T-helper 17 cell (primary cell): ENCODE measurements at places on chromosomes 16 and 17.

DNA sequence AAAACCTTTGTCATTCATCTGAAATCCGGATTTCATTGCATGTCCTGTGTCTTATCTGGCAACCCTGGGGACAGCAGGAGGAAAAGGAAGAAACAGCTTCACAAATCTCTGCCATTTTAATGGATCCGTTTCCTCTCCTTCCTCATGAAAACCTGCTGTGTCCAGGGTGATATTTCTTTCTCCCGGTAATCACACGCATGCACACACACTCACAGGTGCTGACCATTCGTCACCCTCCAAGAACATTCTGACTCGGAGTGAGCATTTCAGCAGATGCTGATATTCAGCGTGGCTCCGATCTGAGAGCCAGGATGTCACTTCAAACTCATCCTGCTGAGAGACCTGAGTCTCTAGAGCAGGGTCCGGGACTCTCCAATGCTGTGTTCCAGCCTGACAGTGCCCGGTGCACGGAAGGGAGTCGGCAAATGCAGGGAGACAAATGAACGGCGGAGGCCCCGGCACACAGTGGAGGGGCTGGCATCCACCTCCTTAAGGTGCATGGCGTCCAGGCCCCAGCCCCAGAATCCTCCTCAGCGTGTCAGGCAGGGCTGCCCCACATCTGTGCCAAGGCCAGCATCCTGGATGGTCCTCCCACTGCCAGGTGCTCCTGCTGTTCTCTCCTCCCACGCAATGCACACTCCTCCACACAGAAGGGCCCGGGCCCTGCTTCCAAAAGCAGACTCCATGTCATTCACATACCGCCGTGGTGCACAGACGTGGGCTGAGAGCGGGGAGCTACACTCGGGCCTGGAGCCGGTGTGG lies 70.7 kb downstream of the RBFOX3 start:
- no peak for DNase-seq

GRCh38 chr17:68222606-68223005 lies 25.2 kb upstream of the AMZ2 start:
- DNase-seq: no peak

GRCh38 chr16:27222249-27223225 lies 19.2 kb downstream of the KDM8 start:
- DNase-seq: no peak

GRCh38 chr17:81285179-81285878 lies 9.8 kb downstream of the SLC38A10 start:
- DNase-seq: peak; percentile 35

DNA sequence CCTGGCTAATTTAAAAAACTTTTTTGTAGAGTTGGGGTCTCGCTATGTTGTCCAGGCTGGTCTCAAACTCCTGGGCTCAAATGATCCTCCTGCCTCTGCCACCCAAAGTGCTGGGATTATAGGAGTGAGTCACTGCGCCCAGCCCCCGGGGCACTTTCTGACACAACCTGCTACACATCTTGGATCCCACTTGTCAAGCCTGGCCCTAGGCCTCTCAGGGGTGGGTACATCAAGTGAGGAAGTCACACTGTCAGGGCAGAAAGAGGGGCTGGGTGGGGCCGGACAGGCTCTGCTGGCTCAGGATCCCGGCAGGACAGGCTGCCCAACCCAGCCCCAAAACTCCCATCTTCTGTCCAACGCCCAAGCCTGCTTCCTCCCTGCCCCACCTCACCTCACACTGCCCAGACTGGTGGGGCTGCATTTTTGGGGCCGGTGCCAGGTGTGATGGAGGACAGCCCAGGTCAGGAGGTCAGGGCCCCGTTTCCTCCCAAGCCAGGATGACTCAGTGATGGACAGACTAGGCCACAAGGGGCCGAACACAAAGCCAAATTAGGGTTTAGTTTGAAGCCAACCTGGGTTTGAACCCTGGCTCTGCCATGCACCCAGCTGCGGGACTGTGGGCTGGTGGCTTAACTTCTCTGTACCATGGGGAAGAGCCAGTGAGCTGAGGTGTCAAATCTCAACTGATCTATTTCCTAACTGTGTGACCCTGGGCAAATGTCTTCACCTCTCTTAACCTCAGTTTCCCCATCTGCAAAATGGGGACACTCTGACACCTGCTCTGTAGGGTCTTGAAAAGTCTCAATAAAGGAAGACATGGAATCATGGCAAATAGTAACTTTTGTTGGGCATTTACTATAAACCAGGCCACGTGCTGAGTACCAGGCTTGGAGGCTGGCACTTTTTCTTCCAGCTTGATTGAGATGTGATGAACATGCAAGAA lies 8.9 kb upstream of the PPL start:
- DNase-seq: no peak

DNA sequence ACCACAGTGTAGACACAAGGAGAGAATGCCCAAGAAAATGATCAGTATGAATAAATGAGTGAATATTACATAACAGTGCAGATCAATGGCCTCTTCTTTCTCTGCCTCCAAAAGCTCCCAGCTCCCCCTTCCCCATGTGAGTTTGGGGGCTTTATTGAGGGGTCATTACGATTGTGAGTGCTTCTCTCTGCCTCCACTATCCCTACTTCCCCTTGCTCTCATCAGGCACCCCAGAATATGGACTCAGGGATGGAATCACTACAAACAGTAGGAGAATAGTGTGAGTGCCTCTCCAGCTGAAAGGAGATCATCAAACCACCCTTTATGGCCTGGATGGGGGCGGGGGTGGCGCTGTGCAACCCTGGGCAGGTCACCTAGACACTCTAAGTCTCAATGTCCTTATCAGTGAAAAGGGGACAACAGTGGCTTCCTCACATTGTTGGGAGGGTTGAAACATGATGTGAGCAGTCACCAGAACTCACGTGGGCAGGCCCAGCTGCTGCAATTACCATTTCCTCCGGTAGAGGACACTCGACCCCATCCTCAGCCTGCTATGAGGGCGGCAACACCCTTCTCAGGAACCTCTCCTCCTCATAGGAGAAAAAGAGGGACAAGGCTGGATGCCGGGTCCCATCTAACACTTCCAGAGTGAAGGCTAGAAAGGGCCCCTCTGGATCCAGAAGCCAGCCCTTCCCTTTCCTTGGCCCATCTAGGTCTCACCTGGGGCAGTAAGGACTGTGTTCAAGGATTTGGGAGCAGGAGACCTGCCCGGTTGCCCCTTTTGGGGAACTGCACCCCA lies 2.1 kb upstream of the EPOP start:
- DNase-seq: peak; percentile 61

DNA sequence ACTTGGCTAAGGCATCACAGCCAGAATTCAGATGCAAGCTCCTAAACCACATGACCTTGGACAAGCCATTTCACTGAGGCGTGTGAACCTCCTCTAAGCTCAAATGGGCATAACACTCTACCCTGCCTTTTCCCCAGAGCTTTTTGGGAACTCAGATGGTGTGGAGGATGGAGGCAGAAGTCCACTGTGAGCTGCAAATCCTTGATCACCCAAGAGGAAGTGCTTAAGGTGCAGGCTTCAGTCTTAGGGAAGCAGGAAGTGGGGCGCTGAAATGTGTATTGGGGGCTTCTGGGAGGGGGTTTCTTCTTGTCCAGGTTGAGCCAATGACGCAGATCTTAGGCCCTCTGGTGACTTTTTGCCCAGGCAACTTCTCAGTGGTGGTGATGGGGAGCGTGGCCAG lies 12.9 kb downstream of the CIITA start:
- no peak for DNase-seq

GRCh38 chr17:77872714-77873499 lies 85.6 kb upstream of the TNRC6C start:
- DNase-seq: no peak

DNA sequence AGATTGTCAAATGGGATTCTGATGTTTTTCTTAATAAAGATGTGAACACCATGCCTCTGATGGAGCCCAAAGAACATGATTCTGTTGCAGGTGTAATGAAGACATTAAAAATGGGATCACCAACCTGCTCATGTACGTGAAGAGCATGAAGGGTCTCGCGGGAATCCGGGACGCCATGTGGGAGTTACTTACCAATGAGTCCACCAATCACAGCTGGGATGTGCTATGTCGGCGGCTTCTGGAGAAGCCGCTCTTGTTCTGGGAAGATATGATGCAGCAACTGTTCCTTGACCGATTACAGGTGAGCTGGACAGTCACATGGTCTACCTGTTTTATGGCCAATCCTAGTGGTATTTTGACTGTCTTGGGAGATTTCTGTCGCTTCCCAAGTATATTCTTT lies 7.6 kb downstream of the COG1 start:
- no peak for DNase-seq

- no peak for DNase-seq
Observed at GRCh38 chr17:5437721-5438317, 1.1 kb downstream of the C1QBP start.

GRCh38 chr17:16954521-16954920 lies 17.4 kb downstream of the TNFRSF13B start:
- DNase-seq: no peak

GRCh38 chr17:50893183-50893993 lies 27.2 kb upstream of the TOB1 start:
- no peak for DNase-seq

DNA sequence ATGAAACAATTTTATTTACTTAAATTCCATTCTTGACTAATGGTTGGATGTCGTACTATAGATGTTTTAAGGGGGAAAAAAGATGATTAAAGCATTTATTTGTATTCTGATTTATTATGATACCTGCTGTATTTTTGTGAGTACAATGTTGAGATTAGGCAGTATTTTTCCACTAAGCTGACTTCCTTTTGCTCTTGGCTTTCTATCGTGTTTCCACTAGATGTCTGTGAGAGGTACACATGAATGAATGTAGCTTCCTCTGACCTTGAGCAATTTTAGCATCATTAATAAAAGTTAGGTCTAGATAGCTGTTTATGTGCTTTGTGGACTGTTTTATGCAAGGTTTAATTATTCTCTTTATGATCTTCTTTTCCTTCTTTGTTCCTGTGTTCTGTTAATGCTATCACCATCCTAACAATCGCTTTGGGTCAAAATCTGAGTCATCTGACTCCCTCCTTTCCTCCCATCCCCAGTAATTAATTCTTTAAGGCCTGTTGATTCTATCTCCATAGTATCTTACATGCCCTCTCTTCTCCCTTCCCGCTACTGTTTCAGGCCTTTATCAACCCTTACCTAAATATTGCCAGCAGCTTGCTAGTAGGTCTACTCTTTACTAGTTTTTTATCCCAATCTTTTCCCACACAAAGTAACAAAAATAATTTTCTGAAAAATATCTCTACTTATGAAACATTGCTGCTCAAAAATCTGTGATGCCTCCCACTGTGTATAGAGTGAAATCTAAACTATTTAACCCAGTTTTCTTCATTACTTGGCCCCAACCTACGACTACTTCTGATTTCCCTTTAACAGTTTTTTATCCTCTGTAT lies 76.0 kb downstream of the VMP1 start:
- DNase-seq: no peak

DNA sequence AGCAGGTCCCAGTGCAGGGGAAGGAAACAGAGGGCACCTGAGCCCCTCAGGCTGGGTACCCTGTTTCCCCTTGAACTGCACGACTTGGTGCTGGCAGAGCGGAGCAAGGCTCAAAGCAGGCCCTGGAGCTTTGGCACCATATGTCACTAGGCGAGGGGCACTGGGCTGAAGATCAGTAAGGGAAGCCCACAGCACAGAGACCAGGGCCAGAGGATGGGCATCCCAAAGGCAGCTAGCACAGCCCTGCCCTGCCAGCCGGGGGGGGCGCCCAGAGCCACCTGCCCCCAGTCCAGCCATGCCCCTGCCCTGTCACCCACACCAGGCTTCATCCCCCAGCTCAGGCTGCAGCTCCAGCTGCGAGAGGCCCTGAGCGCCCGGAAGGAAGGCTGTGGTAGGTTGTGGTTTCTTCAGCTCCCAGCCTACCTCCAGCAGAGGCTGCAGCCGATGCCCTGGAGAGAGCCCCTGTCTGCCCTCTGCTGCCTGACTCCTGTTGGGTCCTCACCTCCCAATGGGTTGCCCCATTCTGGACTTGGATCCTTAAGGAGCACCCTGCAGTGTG lies 10.9 kb downstream of the NHERF1 start:
- DNase-seq: peak; percentile 48

DNA sequence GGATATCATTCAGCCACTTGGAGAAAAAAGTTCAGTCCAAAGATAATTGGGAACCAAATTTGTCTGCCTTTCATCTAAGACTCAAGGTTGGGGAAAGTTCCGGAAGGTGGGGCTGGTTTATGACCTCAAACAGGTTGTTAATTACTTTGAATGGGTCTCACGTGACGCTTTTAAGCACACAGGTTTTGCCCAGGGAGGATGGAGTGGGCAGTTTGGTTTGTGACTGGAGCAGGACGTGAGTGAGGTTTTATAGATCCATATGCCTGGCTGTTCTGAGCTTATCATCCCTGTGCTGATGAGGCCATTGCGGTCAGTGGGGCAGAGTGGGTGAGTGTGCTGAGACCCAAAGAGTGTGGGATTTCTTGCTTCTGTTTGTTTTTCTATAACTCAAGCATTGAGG lies 38.7 kb upstream of the GPRC5B start:
- no peak for DNase-seq

DNA sequence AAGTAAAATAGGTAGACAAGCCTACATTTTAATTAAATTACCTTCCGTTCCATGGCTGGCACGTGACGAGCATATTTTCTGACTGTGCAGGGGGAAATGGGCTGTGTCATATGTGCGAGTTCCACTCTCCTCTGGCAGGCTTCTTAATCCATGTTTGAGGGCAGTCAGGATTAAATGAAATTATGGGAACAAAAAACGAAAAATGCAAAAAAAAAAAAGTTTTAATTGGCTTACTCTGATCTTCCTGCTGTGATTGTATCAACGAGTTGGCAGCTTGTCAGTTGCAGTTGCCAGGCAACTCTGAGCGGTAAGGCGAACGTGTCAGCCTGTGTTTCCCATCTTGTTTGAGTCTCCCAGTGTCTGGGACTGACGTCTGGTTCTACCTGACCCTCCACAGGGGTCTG lies 302.9 kb upstream of the XYLT1 start:
- DNase-seq: no peak

DNA sequence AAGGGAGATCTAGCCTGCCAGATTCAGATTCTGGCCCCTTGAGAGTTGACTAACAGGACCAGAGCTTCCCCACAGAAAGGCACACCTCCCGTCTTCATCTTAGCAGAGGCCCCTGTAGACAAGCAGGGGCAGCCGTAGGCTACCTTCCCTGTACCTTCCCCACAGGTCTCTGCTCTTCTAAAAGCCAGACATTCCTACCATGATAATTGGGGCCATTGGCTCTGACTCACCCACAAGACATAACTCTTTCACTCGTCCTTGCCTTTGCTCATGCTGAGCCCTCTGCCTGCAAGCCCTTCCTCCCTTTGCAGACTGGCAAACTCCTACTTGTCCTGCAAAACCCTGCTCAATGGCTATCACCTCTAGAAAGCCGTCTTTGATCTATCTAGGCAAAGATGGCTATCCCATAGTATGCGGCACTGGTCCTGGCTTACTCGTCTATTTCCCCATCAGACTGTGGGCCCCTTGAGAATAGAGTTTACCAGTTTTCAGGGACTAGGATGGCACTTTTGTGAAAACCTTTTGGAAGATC lies 43.8 kb downstream of the PIMREG start:
- no peak for DNase-seq

GRCh38 chr17:75909051-75909811 lies 4.5 kb upstream of the MRPL38 start:
- DNase-seq: no peak

GRCh38 chr16:47928008-47928407 lies 227.8 kb downstream of the ABCC12 start:
- no peak for DNase-seq

GRCh38 chr17:48907713-48908046 lies 527 bp upstream of the UBE2Z start:
- no peak for DNase-seq

GRCh38 chr17:82647593-82648164 lies 565 bp downstream of the WDR45B start:
- peak; percentile 32 for DNase-seq
